ENCODE measurements at places on chromosomes 4 and X.

- DNase-seq, result no peak
Observed at GRCh38 chr4:40600850-40601249, 28.8 kb downstream of the RBM47 start.

- DNase-seq, result no peak
Observed at GRCh38 chr4:17475481-17475880, 36.4 kb downstream of the QDPR start.

GRCh38 chr4:180640193-180640592 lies 1603.0 kb upstream of the TENM3 start:
- DNase-seq, result no peak

- DNase-seq, result no peak
Observed at GRCh38 chr4:163592212-163592611, 97.7 kb downstream of the TMA16 start.

GRCh38 chrX:101171883-101172400 lies 47.6 kb upstream of the DRP2 start:
- no peak for DNase-seq

GRCh38 chrX:87045352-87045751 lies 472.2 kb upstream of the KLHL4 start:
- DNase-seq, result no peak

GRCh38 chr4:52157641-52158316 lies 106.7 kb downstream of the SPATA18 start:
- DNase-seq, result no peak

DNA sequence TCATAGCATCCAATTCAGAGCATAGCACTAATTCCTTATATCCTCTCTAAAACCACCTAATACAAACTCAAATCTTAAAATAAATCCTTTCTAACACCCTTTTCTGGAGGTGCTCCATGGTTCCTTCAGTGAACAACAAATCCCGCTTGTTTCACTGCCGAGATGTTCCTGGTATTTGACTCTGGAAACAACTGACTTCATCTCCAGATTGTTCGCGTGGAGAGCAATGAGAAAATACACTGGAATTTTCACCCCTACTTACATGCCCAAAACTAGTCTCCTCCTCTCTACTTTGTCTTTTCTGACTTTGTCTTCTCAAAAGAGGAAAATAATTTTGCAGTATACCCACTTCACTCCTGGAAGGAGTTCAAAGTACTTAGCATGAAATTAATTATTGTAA lies 129.0 kb downstream of the PLS3 start:
- DNase-seq, result no peak

- no peak for DNase-seq
Observed at GRCh38 chr4:76003035-76003434, 4.3 kb downstream of the CXCL9 start.

DNA sequence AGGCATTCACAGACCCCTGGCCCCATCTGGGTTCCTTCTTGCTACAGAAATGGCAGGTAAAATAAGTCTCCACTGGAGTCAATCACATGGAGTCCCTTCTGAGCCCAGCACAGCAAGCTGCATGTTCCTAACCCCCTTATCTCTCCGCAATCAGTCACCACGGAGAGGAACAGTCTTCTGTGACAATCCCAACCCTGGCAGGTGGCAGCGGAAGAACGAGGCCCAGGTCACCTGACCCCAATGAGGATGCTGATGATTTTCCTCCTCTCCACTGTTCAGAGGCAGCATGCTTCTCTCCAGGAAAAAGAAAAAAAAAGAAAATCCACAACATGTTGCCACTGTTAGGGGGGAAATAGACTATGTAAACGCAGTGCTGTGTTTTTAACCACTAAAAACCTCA lies 50.1 kb downstream of the TSPAN5 start:
- no peak for DNase-seq

DNA sequence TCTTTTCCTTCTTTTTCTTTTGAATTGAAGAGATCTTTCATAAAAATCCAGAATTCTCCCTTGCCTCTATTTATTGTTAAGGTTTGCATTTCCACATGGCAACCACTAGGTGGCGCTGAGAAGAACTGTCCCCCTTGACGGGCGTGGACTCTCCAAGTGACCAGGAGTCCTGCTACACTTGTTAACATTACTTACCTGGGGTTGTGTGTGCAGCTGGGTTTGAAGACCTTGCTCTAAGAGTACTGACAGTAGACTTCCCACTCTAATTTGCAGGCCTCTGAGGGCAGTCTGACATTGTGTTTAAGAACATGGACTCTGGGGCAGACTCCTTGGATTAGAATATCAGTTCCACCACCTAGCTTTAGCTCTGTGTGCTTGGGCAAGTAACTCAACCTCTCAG lies 52.8 kb downstream of the GPRIN3 start:
- DNase-seq, result peak; percentile 15

- no peak for DNase-seq
Observed at GRCh38 chr4:119706804-119707203, 78.2 kb upstream of the PDE5A start.

DNA sequence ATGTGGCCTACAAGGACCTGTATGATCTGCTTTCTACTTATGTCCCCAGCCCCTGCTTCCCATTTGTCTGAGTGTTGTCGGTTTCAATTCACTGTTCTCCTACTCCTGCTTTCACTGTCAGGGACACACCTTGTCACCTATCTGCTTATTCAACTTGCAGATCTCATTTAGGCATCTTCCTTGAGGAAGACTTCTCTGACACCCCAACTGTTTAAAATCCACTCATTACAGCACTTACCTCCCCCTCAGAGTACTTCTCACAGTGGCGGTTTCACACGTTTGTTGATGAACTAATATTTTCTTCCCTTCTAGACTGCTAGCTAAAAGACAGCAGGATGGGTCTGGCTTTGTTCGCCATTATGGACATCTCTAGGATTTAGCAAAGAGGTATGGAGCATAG lies 279.9 kb upstream of the TET2 start:
- DNase-seq, result no peak

- DNase-seq, result no peak
Observed at GRCh38 chr4:66091786-66092185, 421.5 kb upstream of the EPHA5 start.

- DNase-seq, result no peak
Observed at GRCh38 chr4:67106861-67107460, 438.3 kb downstream of the CENPC start.
